ENCODE measurements at places on chromosomes 2 and 18.

GRCh38 chr2:86416146-86416545, 25.0 kb upstream of the KDM3A start:
- DNase-seq = no peak

- no peak for DNase-seq
These were observed 6.0 kb downstream of the GAREM2 start for GRCh38 chr2:26178746-26179436.

DNA sequence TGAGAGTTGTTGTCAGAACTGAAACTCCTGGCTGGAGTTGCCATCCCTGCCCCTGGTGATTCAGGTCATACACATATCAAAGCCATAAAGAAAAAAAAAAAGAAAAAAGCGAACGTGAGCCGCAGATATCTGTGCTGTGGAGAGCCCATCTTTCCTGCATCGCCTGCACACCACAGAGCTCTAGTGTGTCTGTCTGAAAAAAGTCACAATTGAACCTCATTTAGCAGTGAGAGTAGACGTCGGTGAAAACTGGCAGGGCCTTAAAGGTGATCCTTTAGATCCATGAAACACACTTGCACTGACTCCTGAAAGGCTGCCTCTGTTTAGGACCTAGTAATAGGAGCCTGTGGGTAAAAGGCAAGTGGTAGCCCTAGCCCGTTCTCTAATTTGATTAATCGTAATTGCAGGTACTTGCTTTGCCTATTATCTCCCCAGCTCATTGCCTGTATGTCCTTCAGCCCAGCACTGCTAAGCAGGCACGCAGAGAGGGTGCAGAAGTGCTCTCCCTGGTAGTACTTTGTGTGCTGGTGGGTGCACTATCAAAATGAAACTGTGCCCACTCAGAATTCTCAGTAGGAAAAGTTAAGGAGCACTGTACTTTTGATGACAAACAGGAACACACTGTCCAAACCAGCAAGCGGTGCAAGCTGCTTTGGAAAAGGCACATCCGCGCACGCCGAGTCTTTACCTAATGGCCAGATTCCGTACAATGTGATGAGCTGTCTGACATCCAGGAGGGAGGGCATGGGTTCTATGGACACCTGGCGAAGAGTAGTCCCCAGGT, 103.5 kb upstream of the ASB18 start:
- no peak for DNase-seq

DNA sequence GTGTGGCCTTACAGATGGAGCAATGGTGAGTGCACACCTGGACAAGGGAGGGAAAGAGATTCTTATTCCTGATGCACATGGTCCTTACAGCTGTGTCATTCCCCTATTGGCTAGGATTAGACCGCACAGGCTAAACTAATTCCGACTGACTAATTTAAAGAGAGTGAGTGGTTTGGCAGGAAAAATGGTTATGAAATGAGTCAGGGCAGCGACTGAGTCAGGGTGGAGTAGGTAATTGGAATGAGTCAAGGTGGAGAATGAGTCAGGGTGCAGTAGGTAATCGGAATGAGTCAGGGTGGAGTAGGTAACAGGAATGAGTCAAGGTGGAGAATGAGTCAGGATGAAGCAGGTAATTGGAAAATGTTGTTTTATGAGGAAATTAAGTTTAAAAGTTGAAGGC, 1353.7 kb upstream of the LRRTM1 start:
- DNase-seq = no peak

DNA sequence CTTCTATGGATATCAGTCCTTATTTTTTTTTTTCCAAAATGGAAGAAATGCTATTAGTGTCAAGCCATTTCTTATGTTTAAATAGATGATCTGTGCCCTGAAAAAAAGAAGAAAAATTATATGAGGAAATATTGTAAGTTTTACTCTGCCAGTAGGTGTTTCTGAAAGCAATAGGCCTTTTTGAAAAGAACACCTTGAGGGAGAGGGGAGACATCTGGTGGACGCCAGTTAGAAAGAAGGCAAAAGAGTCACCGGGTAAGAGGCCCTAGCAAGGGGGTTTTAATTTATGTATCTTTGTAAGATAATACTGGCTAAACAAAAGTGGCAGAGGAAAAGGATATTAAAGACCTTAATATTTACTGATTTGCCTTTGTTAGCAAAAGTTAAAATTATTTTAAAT, 56.1 kb downstream of the DYNAP start:
- no peak for DNase-seq

- DNase-seq = no peak
These were observed 90.2 kb downstream of the NCK2 start for GRCh38 chr2:105834931-105835330.

DNA sequence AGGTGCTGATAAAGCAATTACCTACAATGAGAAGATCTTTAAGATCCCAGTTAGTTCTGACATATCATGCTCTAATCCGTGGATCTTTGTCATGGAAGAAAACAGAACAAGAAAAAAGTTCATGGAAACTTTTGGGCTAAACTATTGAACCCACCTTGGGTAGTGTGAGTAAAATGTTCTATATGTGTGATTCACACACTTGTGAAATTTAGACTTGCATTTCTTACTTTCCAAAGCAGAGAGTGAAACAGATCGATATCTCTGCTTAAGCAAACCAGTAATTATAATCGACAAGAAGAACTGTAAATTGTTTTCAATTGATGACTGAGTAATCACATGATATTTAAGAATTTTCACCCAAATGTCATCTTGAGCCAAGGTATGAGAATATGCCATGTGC, 214.2 kb downstream of the HRH4 start:
- no peak for DNase-seq

- no peak for DNase-seq
These were observed 285.1 kb downstream of the TMX3 start for GRCh38 chr18:68429841-68430240.

GRCh38 chr2:38153476-38154135, 77.7 kb upstream of the CYP1B1 start:
- DNase-seq = no peak

DNA sequence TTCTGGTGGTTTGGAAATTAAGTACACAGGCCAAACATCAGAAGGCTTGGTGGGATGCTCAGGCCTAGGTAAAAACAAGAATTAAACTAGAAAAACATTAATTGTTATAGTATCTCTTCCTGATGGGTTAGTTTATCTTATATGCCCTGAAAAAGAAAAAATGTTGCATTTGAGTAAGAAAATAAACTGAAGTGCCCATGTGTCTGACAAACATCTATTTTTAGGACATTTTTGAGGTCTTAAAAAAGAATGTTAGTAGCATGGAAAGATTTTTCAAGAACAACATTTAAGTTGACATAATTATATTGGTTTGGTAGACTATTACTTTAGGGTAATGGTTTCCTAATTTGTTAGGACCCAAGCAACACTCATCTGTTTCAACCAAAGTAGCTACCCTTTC, 140.1 kb upstream of the RND3 start:
- DNase-seq = no peak

GRCh38 chr2:29376541-29376940, 261.3 kb downstream of the CLIP4 start:
- no peak for DNase-seq

DNA sequence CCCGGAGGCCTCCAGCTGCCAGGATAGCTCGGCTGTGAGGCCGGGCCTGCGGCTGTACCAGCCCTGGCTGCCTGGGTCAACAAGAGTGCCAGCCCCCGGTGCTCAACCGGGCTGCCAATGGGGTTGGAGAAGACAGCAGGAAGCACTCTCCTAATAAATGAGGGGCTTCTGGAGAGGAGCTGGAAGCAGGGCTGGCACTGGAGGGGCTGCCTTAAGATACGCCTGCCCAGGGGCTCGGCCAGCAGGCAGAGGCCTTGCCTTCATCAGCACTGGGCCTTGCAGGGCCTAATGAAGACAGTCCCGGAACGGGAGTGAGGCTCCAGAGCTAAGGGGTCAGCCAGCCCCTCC, 73.6 kb downstream of the TEX51 start:
- DNase-seq = no peak

DNA sequence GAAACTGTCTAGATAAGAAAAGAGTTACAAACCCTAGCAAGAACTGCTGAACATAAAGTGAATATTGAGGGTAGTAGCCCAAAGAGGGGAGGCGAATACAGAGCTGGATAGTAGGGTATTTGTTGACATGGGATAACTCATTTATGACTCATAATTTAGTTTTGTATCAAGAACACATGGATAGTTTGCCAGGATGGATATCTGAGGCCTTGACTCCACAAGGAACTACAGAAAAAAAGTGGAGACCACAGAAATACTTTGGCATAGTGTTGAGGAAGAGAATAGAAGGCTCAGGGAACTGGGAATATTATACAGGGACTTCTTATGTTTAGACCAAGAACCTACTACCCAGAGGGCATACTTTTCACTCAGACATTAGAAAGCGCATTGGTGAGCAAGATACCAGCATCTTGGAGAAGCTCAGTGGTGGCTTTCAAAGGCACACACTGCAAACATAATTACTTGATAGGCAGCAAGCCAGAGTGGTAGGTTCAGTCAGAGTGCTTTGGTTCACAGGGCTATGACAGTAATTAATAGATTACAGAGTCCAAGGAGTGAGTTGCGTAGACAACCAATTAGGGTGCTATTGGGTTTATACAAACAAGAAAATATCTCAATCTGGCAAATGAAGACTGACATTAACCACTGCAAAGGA, 51.9 kb upstream of the ZBTB7C start:
- DNase-seq = no peak

DNA sequence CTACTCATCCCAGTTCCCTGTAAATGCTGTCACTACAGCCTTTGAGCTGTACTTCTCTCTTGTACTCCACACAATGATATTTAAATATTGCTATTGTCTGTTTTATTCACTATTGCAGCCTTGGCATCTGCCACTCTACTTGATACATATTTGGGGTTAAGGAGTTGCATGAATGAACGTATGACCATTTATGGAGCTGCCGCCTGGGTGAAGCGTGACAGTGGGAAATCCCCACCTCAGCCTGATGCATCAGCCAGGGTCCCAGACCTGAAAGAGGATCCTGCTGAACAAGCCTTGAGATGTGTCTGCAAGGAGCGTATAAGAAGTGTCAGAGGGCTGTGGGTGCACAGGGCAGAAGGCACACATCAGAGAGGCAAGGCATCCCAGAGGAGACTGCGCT, 39.1 kb downstream of the MRPL35 start:
- DNase-seq = peak; percentile 42

- no peak for DNase-seq
These were observed 504.0 kb downstream of the EPHA4 start for GRCh38 chr2:221068123-221068522.

- no peak for DNase-seq
These were observed 1326.0 kb downstream of the LRP1B start for GRCh38 chr2:140804700-140805260.

GRCh38 chr18:34399892-34400291, 175.2 kb upstream of the NOL4 start:
- DNase-seq = no peak

GRCh38 chr18:61546590-61546989, 213.4 kb downstream of the CDH20 start:
- DNase-seq = no peak

- no peak for DNase-seq
These were observed 261.7 kb upstream of the HDAC4 start for GRCh38 chr2:239662413-239663120.

- no peak for DNase-seq
These were observed 10.9 kb downstream of the ANKRD23 start for GRCh38 chr2:96832754-96833507.

DNA sequence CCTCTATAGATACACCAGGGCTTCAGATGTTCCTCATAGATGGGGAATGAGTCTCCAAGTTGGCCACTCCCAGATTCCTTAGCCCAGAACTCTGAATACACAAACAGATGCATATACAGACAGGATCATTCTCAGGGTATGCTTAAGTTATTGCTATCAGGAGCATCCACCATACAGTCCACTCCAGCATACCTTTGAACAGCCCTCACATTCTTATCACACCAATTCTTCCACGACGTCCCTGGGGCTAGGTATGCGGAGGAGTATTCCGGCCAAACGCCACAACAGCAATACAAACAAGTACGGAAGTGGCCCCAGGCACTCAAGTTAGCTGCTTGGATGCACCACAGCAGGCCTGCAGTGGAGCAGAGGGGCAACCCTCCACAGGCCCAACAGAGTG, 312.5 kb upstream of the CHAC2 start:
- DNase-seq = no peak

Data from GM12891 (cell line).